ENCODE measurements at places on chromosomes 11 and 22.

- DNase-seq = no peak
Measured at GRCh38 chr11:61657566-61658290, 22.5 kb upstream of the DAGLA start.

GRCh38 chr11:129702410-129703398 lies 112.9 kb upstream of the TMEM45B start:
- no peak for DNase-seq

GRCh38 chr11:70625582-70626518 lies 227.5 kb downstream of the CTTN start:
- peak; percentile 38 for DNase-seq

- DNase-seq = no peak
Measured at GRCh38 chr22:45925811-45926351, 51.1 kb downstream of the WNT7B start.

DNA sequence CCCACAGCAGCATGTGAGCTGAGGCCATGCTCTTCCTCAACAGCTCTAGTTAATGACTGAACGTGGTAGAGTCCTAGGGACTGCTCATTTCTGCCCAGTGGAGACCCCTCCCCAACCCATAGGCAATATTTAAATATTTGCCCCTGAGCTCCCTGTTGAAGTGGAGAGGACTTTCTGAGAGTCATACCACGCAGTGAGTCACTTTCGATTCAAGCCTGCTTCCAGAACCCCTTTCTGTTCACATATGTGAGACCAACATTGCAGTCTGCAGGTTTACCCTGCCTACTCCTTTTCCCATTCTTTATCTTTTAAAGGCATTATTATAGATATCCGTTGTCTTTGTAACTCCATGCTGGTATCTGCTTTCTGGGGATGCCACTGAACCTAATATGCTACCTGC lies 946.3 kb downstream of the JRKL start:
- no peak for DNase-seq

DNA sequence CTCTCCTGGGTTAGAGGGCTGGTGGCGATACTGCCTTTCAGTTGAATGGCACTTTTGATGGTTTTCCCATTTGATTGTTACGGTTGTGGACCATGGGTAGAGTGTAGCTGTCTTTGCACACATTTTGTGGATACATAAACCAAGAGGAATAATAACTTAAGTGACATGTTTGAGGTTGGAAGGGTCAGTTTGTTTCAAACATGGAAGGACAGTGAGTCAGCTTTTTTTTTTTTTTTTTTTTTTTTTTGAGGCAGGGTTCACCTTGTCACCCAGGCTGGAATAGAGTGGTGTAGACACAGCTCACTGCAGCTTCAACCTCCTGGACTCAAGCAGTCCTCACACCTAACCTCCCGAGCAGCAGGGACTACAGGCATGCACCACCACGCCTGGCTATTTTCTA lies 41.1 kb downstream of the PPFIA1 start:
- no peak for DNase-seq

DNA sequence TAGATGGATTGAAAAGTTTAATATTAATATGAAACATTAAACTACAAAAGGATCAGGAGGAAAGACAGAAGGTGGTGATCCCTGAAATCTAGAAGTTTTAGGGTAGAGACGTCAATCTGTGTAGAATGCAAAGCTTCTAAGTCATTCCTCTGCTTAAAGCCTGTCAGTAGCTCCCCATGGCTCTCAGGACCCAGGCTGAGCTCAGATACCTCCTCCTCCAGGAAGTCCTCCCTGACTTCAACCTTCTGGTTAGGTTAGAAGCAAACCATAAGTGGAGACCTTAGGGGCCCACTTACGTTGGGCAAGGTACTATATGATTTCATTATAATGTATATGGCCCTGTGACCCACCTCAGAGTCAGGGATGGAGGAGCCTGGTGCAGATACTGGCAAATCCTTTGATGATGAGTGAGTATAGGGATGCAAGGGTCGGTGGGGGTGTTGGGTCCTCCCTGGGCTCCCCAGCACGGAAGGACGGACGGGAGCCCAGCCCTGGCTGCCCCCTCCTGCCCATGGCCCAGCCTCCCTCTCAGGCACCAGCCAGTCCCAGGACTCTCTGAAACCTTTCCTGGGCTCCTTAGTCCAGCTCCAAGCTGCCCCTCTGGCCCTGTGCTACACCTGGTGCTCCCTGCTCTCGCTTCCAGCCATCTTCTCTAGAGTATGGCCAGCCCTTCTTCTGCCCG lies 3.2 kb upstream of the PPP6R3 start:
- no peak for DNase-seq

GRCh38 chr11:83151274-83151977 lies 5.5 kb upstream of the PCF11 start:
- DNase-seq = no peak

GRCh38 chr11:130908770-130909625 lies 7.3 kb downstream of the SNX19 start:
- DNase-seq = peak; percentile 93

- no peak for DNase-seq
Measured at GRCh38 chr11:2352420-2352819, 24.7 kb upstream of the CD81 start.

DNA sequence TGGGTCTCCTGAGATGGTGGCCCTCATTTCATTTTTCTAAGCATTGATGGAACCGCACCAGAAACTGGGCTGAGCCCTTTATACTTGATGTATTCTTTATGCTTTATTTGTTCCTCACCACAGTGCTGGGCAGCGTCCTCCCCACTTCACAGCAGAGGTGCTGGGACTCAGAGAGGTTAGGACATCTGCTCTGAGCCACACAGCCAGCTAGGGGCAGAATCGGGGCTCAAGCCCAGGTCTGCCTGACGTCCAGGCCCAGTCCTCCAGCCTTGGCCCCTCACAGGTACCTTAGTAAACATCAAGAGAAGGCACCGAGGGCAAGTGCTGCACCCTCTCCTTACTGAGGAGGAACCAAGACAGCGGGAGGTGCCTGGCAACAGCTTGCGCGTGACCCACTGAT lies 20.2 kb upstream of the SHISAL1 start:
- no peak for DNase-seq

DNA sequence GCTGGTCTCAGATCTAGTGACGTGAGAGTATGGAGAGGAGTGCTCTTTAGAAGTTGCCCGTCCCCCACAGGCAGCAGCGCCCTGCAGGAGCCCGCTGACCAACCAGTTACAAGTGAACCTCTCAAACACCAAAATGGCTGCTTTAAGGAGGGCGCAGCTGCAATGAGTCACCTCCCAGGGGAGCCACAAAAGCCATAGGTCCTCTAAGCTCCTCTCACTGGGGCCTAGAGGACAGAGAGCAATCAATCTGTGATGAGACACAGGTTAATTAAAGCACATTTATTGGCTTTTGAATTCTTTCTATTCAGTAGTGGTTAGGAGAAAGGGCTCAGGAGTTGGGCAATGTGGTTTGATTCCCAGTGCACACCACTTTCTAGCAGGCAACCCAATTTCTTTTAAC lies 15.5 kb upstream of the RAPSN start:
- peak; percentile 86 for DNase-seq

GRCh38 chr11:111376181-111376871 lies 2.7 kb downstream of the POU2AF1 start:
- DNase-seq = no peak

- no peak for DNase-seq
Measured at GRCh38 chr11:130076778-130077481, 7.2 kb downstream of the APLP2 start.

GRCh38 chr11:72793076-72793424 lies 797 bp downstream of the STARD10 start:
- peak; percentile 59 for DNase-seq

DNA sequence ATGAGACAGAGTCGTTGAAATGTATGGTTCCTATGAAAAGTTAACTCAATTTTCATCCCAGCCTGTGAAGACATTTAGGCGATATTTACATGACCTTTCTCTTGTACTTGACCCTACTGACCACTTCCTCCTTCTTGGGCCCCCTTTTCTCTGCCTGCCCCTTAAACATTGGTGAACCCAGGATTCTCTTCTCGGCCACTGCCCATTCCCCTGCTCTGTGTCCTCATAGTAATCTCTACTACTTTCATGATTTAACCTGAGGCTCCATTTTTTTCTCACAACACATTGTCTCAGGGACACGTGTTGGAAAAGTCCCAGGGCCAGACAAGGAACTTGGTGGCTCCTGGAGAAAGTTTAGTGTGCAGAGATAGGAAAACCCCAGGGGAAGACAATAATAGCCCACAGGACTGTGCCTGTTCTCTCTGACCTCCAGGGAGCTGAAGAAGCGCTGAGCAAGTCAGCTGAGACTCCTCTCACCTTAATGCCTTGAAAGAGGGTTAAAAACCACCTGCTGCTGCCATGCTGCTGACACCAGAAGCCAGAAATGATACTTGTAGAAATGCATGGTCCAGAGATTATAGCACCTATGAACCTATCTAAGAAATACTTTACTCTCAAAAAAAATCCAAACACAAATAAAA lies 42.5 kb upstream of the SPATA19 start:
- DNase-seq = no peak

DNA sequence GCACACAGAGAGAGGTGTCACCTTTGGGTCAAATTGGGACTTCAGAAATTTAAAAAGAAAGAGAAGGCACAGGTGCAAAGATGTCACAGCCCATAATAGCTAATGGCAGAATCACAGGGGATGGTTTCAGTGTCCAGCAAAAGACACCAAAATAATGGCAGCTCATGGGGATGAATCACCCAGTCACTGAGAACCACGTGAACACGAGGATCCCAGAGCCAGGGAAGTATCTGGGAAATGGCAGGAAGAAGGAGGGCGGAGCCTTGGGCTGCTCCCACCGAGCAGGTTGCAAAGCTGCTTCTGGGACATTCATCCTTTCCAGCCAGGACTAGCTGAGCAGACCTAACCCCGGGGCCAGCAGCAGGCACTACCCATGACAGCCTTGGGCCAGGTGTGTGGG lies 45.6 kb downstream of the TRMU start:
- DNase-seq = no peak

- no peak for DNase-seq
Measured at GRCh38 chr11:44335052-44335760, 25.3 kb upstream of the ALX4 start.

- no peak for DNase-seq
Measured at GRCh38 chr11:104614961-104615360, 283.3 kb downstream of the CASP12 start.

DNA sequence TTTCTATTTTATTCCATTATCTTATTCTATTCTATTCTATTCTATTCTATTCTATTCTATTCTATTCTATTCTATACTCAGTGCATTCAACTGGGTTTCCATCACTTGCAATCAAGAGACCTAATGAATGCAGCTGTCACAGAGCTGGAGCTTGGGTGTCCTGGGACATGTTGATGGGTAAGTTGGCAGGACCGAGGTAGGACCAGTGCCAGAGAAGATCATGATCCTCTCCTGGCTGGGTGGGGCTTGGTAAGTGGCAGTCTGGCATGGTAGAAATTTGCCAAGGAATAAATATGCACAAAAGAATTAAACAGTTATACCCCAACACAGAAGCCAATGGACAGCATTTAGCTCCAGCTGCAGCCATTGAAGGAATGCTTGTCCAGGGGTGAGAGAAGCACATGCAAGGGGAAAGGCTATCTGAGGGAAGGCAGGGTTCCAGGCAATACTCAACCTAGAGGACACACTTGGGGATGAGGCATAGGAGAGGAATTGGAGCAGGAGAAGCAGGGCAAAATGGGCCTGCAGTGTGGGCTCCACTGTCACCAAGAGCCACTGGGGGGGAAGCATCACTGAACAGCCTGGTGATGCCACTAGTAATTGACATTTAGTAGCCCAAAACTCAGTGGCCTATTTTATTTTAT lies 97.0 kb upstream of the CD82 start:
- no peak for DNase-seq

DNA sequence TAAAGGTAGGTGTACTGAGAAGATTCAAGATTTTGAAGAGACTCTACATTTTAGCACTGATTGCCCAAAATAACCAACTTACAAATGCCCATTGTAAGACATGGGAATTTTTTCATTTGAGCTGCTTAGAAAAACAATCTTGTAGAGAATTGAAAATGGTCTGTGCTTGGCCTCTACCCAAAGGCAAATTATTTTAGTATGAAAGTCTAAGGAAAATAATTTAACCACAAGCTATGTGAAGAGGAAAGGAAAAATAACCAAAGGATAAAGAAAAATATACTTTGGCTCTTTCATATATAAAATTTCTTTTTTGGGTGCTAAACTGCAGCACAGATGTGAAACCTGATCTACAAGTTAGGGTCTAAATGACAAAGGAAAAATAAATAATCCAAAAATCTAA lies 54.9 kb downstream of the ME3 start:
- DNase-seq = peak; percentile 42

DNA sequence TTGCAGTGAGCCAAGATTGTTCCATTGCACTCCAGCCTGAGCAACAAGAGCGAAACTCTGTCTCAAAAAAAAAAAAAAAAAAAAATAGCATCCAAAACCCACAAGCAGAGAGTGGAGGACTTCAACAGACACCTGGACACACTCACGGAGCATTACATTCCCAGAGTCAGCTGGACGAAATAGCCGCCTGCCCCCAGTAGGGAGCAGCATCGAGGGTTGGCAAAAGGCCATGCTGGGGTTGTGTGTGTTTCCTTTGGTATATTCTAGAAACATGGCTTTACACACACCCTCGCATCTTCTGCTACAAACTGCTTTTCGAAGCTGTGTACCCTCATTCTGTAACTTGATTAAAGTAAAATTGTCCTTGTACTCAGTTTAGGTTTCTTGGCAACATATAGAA lies 5.3 kb downstream of the ADA2 start:
- DNase-seq = peak; percentile 37

GRCh38 chr22:38707346-38707745 lies 1.6 kb downstream of the GTPBP1 start:
- DNase-seq = peak; percentile 78

GRCh38 chr11:72985645-72986044 lies 156.5 kb downstream of the FCHSD2 start:
- no peak for DNase-seq

- DNase-seq = no peak
Measured at GRCh38 chr11:37465221-37465620, 867.2 kb upstream of the RAG2 start.

GRCh38 chr11:127006311-127006710 lies 5.7 kb upstream of the KIRREL3 start:
- DNase-seq = peak; percentile 47

DNA sequence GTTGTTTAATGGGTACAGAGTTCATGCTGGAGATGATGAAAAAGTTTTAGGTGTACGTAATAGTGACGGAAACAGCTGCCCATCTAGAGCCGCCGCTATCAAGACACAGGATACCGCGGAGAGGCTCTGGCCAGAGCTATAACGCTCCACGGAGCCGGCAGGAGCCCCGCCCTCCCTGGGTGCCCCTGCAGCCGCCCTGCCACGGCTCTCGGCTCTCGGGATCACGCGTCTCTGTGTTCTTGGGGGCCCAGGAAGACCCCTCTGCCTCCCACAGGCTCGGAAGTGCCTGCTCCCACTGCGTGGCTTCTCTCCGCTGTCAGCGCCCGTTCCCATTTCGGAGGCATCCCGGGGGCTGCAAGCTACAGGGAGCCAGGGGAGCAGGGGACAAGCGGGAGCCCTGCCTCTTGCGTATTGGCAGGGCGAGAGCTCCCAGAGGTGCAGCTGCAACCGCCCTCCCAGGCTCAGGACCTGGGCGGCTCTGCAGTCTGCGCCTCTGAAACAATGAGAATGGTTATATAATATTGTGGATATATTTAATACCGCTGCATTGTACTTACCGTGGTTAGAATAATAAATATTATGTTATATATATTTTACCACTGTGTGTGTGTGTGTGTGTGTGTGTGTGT lies 13.7 kb downstream of the GLYATL2 start:
- DNase-seq = peak; percentile 19

Data from osteoblast (primary cell).